Thoracic aorta (tissue), 2 donors: ENCODE measurements at places on chromosomes 16 and 17. TPM values are rescaled to one million over a fixed set of nuclear protein-coding genes. Genes with fewer than 3 reads are reported as not detected.

GRCh38 chr16:79336437-79337229 is 263.9 kb downstream of the MAF start:
- H3K27me3 ChIP-seq = no peaks in the 10 kb centered on the region
- H3K27ac ChIP-seq = no peak overlapping the region
- no peak overlapping the region for H3K4me3 ChIP-seq
- no peaks in the 10 kb centered on the region for H3K4me1 ChIP-seq

DNA sequence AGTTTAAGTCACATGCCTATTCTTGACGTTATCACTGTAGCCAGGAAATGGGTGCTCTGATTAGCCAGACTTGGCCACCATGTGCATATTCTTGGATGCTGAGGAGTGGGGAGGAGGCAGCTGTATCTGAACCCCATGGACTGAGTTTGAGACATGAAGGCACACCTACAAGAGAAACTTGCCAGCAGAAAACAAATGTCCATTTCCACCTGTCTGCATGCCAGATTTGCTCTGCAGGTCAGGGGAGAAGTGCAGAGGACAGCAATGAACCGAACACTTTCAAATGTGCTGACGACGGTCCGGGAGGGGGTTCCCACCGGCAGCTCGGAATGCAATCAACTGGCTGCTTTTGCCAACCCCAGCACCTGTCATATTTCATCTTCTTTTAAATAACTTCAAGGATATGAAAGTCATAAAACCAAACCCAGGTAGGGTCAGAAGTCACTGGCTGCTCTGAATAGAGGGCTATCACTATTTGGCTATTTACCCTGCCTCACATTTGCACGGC is 287.8 kb upstream of the N4BP1 start:
- no peaks in the 10 kb centered on the region for H3K36me3 ChIP-seq
- no peak overlapping the region for H3K4me3 ChIP-seq
- H3K27me3 ChIP-seq = no peaks in the 10 kb centered on the region

- no peak overlapping the region for H3K4me3 ChIP-seq
- no peak overlapping the region for H3K27ac ChIP-seq
- no peaks in the 10 kb centered on the region for H3K4me1 ChIP-seq
- H3K36me3 ChIP-seq = peaks cover 44% of the 10 kb centered on the region
Observed at GRCh38 chr16:15610369-15610871, 32.5 kb downstream of the MARF1 start.

- H3K4me1 ChIP-seq = no peaks in the 10 kb centered on the region
- H3K27me3 ChIP-seq = no peaks in the 10 kb centered on the region
- DNase-seq = no peak
Observed at GRCh38 chr16:17723531-17724134, 252.9 kb upstream of the XYLT1 start.

- peaks cover 12% of the 10 kb centered on the region for H3K36me3 ChIP-seq
- H3K4me1 ChIP-seq = no peaks in the 10 kb centered on the region
- no peaks in the 10 kb centered on the region for H3K27me3 ChIP-seq
- no peak overlapping the region for H3K27ac ChIP-seq
- no peak overlapping the region for H3K4me3 ChIP-seq
Observed at GRCh38 chr16:11036040-11036439, 91.7 kb downstream of the CLEC16A start.

GRCh38 chr17:66378296-66378695 is 75.9 kb downstream of the PRKCA start:
- H3K27me3 ChIP-seq = no peaks in the 10 kb centered on the region
- no peaks in the 10 kb centered on the region for H3K36me3 ChIP-seq
- H3K4me1 ChIP-seq = no peaks in the 10 kb centered on the region

DNA sequence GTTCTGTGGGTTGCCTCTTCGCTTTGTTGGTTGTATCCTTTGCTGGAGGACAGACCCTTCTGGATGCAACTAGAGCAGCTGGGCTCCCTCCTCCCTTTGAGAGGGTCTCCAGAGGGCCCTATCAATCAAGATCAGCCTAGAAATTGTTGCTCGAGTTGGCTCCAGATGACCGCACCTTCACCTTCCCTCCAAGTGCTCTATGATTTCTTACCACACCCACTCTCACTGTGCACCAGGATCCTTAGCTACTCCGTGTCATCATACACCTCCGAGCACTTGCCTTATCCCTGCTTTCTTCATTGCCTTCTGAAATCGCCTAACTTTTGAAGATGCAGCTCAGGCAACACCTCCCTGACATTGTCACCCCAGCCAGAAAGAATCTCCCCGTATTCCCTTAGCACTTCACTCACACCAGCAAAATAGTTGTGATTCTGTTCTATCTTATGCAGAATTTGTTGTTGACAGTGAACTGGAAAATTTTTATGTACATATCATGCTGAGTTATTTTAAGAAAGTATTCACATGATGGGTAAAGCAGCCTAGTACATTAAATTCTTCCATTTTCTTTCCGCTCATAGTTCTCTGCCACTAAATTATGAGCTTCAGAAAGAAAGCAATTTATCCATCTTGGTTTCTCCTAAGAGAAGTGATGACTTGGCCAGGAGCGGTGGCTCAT is 52.9 kb downstream of the ABAT start:
- no peak overlapping the region for H3K4me3 ChIP-seq
- no peaks in the 10 kb centered on the region for H3K27me3 ChIP-seq
- H3K27ac ChIP-seq = no peak overlapping the region
- no peaks in the 10 kb centered on the region for H3K4me1 ChIP-seq
- H3K36me3 ChIP-seq = no peaks in the 10 kb centered on the region
- no peak for DNase-seq

DNA sequence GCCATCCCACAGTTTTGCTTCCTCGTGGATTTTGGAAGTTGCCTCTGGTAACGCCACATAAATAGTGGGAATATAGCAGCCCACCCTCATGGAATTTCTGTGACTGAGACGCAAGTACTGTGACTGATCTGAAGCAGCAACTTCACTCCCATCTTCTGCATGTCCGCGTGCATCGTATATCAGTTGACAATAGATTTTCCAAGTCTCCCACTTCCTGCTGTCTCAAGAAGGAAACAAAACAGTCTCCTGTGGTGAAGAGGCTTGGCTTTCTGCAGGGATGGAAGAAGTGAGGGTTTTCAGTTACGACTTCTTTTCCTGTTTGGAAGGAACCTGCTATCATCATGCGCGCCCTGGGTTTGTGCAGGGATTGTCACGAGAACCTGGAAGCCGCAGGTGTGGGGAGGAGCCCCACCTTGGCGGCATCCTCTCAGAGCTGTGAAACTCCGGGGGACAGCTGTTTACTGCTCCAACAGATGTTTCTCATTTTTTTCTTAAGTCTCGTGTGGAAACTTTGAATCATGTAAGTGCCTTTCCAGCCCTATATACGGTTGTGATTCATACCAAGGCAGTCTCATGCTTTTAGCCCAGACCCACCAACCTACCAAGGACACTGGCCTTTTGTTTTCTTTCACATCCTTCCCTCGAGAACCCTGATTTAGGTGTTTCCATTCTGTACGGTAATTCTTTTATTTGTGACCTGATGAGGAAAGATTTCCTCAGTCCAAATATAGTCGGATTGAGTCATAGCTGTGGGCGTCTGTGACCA is 57.5 kb downstream of the WIPI1 start:
- DNase-seq = no peak
- H3K4me1 ChIP-seq = no peaks in the 10 kb centered on the region
- no peaks in the 10 kb centered on the region for H3K36me3 ChIP-seq
- H3K27ac ChIP-seq = no peak overlapping the region
- no peaks in the 10 kb centered on the region for H3K27me3 ChIP-seq

DNA sequence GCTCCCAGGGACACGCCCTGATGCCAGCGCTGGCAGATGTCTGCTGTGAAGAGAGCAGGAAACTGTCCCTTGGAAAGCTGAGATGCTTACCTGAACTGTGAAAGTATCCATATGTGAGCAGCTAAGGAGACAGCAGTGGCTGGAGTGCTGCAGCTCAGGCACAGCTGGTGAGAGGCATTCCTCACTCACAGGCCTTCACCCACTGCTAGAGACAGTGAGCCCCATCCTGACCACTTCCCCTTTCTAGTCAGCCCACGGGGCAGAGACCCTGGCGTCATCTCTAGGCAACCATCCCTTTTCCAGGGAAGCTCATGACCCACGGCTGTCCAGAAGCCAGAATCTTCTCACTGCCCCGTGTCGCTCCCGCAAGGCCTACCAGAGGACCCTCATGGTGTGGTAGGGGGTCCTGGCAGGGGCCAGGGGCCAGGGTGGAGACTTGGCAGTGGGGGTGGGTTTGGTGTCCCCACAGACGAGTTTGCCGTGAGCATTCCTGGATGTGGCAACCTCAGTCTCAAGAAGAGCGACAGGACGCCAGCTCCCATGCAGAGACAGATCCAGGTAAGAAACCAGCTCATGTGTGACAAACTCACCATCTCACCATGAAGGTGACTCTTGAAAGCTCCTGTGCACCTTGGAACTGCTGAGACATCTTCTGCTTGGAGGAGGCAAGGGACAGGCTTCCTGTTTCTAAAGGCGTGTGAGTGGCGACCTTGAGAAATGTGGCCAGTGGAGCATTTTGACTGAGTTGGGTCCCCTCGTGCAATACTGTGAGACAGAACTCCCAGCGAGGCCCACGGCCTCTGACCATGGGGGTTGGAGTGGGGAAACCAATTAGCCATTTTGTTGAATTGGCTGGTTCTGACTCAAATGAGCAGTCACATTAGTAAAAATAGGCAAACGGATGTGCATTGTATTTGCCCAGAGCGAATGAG is at the start of gene SCIMP:
SCIMP (minus strand) TSS at position 216 of the 932 bp plus-strand sequence; CDS start at position 111, 105 bp downstream.
- H3K4me3 ChIP-seq = peak within 1 kb of the TSS; percentile 16
- no peak within 1 kb of the TSS for H3K27ac ChIP-seq
- no peak for DNase-seq
- H3K4me1 ChIP-seq = no peaks in the 10 kb centered on the region

DNA sequence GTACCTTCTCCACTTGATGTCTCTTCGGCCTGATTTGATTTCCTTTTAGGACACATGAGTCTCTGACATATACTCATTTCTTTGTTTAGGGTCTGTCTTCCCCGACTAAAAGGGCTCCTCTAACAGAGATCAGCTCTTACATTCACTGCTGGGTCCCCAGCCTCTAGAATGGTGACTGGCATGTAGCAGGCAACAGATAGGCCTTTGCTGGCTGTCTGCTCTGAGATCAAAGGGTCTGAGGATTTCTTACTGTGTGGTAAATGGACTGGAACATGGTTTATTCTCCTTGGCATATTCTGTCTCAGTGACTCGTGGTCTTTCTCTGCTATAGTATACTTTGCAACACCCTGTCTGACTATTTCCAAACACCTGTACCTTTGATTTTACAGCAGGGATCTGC is 16.7 kb downstream of the DNAAF1 start:
- H3K4me1 ChIP-seq = no peaks in the 10 kb centered on the region
- no peak overlapping the region for H3K27ac ChIP-seq
- peaks cover 3% of the 10 kb centered on the region for H3K27me3 ChIP-seq
- no peaks in the 10 kb centered on the region for H3K36me3 ChIP-seq

DNA sequence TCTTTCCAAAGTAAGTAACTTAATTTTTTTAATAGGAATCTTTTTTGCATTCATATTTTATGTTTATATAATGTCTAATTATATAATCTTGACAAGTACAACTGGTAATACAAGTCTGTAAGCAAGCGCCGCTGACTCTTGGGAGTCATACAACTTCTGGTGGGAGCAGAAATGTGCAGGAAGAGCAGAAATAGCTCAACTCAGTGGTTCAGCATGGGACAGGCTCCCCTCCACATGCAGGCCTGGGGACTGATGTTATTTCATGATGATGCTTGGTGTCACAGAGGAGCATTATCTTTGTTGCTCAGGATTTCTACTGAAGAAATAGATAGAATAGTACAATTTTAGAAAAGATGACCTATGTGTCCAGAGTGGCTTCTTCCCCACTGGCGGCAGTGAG is 10.7 kb downstream of the UQCRC2 start:
- H3K27ac ChIP-seq = no peak overlapping the region
- no peak for DNase-seq
- no peaks in the 10 kb centered on the region for H3K27me3 ChIP-seq
- no peak overlapping the region for H3K4me3 ChIP-seq
- H3K4me1 ChIP-seq = no peaks in the 10 kb centered on the region

- H3K4me1 ChIP-seq = no peaks in the 10 kb centered on the region
- H3K4me3 ChIP-seq = no peak overlapping the region
- H3K27me3 ChIP-seq = no peaks in the 10 kb centered on the region
- H3K36me3 ChIP-seq = peaks cover 2% of the 10 kb centered on the region
Observed at GRCh38 chr16:57127037-57127763, 34.8 kb downstream of the CPNE2 start.

- no peak for DNase-seq
- H3K27me3 ChIP-seq = no peaks in the 10 kb centered on the region
- peaks cover 39% of the 10 kb centered on the region for H3K4me1 ChIP-seq
- no peak overlapping the region for H3K4me3 ChIP-seq
- no peaks in the 10 kb centered on the region for H3K36me3 ChIP-seq
Observed at GRCh38 chr17:17108451-17109049, 66.3 kb downstream of the MPRIP start.

- H3K27ac ChIP-seq = no peak overlapping the region
- peaks cover 32% of the 10 kb centered on the region for H3K36me3 ChIP-seq
- no peak overlapping the region for H3K4me3 ChIP-seq
- no peaks in the 10 kb centered on the region for H3K27me3 ChIP-seq
- H3K4me1 ChIP-seq = no peaks in the 10 kb centered on the region
Observed at GRCh38 chr17:64788286-64789060, 126.4 kb upstream of the SMURF2 start.

DNA sequence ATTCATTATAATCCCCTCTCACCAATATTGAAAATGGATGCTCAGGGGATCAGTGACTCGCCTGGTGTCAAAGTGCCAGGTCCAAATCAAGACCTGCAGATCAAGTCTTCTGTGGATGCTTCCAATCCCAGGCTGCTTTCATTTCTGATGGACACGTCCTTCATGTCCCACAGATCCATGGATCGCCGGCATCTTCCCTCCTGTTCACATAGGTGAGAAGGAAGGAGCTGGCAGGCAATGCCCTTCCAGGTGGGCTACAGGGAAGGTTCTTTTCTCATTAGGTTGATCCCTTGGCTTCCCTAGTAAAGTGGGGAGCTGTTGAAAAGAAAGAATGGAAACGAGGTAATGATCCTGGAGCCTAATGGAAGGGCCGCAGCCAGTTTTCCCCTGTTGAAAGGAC is 159.7 kb upstream of the RPH3AL start:
- no peak overlapping the region for H3K4me3 ChIP-seq
- H3K36me3 ChIP-seq = no peaks in the 10 kb centered on the region
- H3K27me3 ChIP-seq = no peaks in the 10 kb centered on the region
- H3K27ac ChIP-seq = no peak overlapping the region
- H3K4me1 ChIP-seq = peaks cover 3% of the 10 kb centered on the region

DNA sequence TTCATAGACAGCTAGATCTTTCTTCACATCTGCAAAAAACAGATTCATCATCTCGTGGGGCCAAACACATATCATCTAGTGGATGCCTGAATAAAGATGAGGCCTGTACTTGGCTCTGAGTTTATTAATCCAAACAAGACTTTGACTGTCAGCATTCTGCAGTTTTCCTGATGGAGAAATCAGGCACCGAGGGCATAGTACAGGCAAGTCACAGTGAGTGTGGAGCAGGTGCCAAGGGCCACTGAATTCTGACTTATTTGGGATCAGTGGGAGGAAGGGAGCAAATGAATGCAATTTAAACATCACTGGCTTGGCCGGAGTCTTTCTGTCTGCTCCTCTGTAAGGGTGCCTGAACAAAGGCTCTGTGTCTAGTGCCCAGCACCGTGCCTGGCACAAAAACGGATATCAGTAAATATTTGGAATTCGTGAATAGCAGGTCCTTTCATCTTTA is 975 bp downstream of the CFAP20 start:
- peak overlapping the region; percentile 97 for H3K4me3 ChIP-seq
- no peaks in the 10 kb centered on the region for H3K36me3 ChIP-seq
- no peak for DNase-seq

GOSR2 gene
- 30.9 TPM for total RNA-seq

HCRT gene
- total RNA-seq = not detected

HS3ST3A1 gene
- total RNA-seq = 1.5 TPM

ALOX15B gene
- total RNA-seq = 8.3 TPM

APOBR gene
- total RNA-seq = 1.1 TPM

IRX3 gene
- total RNA-seq = 0.95 TPM

KCNG4 gene
- total RNA-seq = not detected

VPS35L gene
- total RNA-seq = 41.6 TPM

NUDT7 gene
- total RNA-seq = 14.6 TPM

GPRC5C gene
- total RNA-seq = 56.0 TPM

RPL23 gene
- total RNA-seq = 870 TPM

FBXW10 gene
- total RNA-seq = not detected

TMEM92 gene
- total RNA-seq = 0.28 TPM

SRCIN1 gene
- total RNA-seq = not detected
